H7 (cell line): ENCODE measurements at places on chromosomes 5 and 9. TPM values are rescaled to one million over a fixed set of nuclear protein-coding genes. Genes with fewer than 3 reads are reported as not detected.

SPATA31D4 gene
- not detected in 2 replicates for total RNA-seq

IL9 gene
- not detected in 2 replicates for total RNA-seq

SERINC5 gene
- total RNA-seq, result 40.7 and 62.7 TPM in 2 replicates

ELOVL7 gene
- total RNA-seq, result 2.2 and 2.6 TPM in 2 replicates

GRCh38 chr5:31413030-31413812 lies 118.7 kb downstream of the DROSHA start:
- no peak for DNase-seq

- DNase-seq, result no peak
Measured at GRCh38 chr5:38317868-38318267, 59.5 kb downstream of the EGFLAM start.

DNA sequence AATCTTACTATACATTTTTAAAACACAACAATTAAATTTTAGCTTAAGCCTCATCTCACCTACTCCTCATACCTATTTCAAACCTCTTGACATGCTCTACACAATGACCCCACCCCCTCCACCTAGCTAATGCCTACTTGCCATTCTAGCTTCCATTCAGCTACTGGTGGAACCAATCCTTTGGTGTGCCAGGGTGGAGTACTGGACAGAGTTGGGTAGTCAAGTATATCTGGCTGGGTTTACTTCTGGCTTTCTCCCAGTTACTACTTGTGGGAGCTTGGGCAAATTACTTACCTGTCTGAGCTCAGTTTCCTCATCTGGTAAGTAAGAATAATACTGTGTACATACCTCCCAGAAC lies 24.3 kb downstream of the PLPP1 start:
- no peak for DNase-seq

DNA sequence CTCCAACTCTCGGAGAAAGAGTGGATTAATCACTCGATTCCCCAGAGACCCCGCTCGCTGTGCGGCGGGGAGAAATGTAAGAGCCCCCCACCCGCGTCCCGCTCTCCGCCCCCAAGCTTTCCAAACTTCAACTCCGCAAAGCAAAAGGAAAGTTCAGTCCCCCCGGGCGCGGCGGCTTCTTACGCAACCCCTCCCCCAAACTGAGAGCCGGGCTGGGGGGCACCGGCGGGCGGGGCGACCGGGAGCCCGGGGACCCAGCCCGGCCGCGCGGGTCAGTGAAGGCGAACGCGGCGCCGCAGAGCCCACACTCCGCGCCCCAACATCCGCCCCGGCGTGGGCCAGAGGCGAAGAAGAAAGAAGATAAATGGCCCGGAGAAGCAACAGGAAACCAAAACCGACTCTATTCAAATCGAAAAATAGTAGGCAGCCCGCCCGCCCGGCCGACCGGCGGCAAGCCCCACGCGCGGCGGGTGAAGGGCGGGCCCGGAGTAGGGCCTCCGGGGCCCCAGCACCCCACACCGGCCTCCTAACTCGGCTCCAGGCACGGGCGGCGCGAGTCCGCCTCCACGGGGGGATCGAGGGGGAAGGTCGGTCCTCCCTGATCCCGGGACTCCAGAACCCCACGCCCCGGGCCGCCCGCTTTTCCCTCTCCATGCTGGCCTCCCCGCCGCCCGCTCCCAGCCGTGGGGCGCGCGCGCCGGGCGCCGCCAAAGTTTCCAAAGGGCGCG lies 720 bp downstream of the NOTCH1 start:
- DNase-seq, result peak; percentile 87

DNA sequence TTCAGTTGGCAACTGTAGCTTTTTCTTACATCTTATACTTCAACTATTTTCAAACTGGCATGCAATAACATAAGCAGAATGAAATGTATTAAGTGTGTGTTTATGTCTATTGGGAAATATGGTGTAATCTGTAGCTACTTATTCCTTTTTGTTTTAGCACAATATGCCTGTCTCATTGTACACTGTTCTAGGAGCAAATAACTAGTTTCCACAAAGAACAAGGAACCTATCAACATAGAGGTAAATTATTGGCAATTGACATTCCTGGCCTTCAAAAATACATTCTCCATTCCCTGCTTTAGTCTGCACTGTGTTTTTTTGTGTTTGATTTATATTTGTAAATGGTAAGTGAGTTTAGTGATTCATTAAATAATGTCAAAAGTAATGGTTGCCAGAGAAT lies 75.7 kb downstream of the FBXL7 start:
- DNase-seq, result no peak

DNA sequence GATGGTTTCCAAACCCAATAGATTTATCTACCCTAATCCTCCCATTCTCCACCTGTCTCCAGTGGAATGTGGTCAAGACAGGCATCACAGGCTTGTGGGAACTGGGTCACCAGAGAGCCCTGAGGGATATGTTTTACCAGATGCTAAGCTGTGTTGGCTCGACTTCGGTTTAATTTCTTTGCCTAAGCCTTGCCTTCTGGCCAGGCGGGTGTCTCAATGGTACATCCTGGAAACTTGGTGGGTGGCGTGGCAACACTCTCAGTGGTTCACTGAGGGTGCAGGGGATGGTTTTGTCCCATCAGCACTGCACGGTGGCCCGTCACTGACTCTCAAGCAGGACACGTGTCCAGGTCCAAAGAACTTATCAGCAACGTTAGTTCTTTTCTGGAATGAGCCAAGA lies 192.2 kb downstream of the TENT4A start:
- no peak for DNase-seq

DNA sequence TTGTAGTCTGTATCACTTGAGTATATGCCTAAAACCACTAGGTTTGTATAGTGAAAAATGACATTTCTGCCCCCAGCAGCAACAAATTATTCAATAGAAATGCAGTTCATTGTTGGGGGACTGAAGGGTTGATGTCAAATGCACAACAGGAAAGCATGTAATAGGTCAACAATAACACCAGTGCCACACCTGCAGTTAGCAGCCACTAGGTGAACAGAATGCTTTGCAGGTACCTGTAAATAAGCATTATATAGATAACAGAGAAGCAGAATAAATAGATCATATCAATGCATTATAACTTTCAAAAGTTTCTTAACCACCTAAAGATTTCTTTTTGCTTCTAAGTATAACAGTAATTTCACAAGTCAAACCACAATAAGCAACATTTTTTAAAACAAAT lies 435.9 kb upstream of the DMAC1 start:
- DNase-seq, result no peak
